ENCODE measurements at places on chromosomes 11 and 22. TPM values are rescaled to one million over a fixed set of nuclear protein-coding genes. Genes with fewer than 3 reads are reported as not detected.

GRCh38 chr11:62103986-62104385 is 19.8 kb upstream of the INCENP start:
- no peaks in the 10 kb centered on the region for H3K27me3 ChIP-seq
- no peaks in the 10 kb centered on the region for H3K36me3 ChIP-seq
- H3K27ac ChIP-seq, result no peak overlapping the region
- no peaks in the 10 kb centered on the region for H3K4me1 ChIP-seq
- no peak overlapping the region for H3K4me3 ChIP-seq

GRCh38 chr22:31853736-31854495 is 90.4 kb upstream of the YWHAH start:
- no peak overlapping the region for H3K4me3 ChIP-seq
- no peak for DNase-seq
- H3K27me3 ChIP-seq, result no peaks in the 10 kb centered on the region
- H3K36me3 ChIP-seq, result no peaks in the 10 kb centered on the region
- no peak overlapping the region for H3K27ac ChIP-seq
- H3K4me1 ChIP-seq, result no peaks in the 10 kb centered on the region

DNA sequence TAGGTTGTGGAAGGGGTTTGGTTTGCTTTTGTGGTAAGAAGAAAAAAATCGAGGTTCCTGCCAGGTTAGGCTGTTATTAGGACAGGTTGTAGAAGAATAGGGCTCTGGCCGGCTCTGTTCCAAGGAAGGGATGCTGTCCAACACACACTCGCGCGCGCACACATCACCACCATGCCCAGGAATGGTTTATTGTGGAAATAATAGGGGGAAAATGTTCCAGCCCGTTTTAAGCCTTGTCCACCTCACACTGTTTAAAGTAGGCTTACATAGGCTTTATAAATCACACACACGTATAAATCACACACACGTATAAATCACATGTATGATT is 1.2 kb upstream of the ARHGAP20 start:
- DNase-seq, result no peak
- H3K4me1 ChIP-seq, result peaks cover 5% of the 10 kb centered on the region

GRCh38 chr22:28068826-28069225 is 149.8 kb upstream of the PITPNB start:
- no peak overlapping the region for H3K27ac ChIP-seq
- no peak overlapping the region for H3K4me3 ChIP-seq
- no peak for DNase-seq
- H3K27me3 ChIP-seq, result no peaks in the 10 kb centered on the region
- no peaks in the 10 kb centered on the region for H3K4me1 ChIP-seq

SSTR3 gene
- 3.3 TPM for polyA plus RNA-seq

DNA sequence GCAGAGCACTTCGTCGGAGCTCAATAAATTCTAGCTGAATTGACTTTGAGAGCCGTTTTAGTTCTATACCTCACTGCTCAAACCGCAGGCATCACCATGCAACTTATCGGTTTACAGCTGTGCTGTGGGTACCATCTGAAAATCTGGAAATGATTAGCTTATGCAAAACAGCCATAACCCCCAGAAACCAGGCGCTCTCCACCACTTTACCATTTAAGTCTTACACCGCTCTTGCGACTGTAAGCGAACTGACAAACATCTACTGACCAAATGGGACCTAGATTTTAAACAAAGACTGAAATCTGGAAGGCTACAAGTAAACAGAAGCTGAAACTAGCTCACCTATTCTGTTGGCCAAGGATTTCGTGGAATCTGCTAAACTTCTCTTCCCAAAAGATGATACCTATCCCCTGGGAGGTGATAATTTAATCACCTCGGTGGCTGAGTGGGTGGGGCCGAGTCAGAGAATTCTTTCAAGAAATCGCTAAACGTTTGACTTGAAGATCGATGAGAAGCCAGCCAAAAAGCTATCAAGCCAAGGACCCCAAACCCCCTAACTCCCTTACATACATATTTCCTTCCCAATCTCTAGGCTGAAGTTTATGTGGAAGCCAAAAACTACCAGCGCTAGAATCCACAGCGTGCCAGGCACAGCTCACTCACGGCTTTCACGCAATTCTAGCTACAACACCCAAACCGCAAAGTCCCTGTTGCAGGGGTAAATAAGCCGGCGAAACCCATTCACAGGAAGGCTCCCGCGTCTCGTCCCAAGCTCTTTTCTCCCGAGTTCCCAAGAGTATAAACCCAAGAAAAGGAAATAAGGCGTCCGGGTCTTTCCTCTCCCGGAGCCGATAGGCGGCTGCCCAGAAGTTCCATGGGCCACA is 644 bp downstream of the SPTY2D1 start:
- peak overlapping the region; percentile 89 for H3K4me3 ChIP-seq
- H3K27me3 ChIP-seq, result no peaks in the 10 kb centered on the region
- H3K4me1 ChIP-seq, result peaks cover 7% of the 10 kb centered on the region
- H3K36me3 ChIP-seq, result no peaks in the 10 kb centered on the region

PICK1 gene
- polyA plus RNA-seq, result 49.7 TPM

DNA sequence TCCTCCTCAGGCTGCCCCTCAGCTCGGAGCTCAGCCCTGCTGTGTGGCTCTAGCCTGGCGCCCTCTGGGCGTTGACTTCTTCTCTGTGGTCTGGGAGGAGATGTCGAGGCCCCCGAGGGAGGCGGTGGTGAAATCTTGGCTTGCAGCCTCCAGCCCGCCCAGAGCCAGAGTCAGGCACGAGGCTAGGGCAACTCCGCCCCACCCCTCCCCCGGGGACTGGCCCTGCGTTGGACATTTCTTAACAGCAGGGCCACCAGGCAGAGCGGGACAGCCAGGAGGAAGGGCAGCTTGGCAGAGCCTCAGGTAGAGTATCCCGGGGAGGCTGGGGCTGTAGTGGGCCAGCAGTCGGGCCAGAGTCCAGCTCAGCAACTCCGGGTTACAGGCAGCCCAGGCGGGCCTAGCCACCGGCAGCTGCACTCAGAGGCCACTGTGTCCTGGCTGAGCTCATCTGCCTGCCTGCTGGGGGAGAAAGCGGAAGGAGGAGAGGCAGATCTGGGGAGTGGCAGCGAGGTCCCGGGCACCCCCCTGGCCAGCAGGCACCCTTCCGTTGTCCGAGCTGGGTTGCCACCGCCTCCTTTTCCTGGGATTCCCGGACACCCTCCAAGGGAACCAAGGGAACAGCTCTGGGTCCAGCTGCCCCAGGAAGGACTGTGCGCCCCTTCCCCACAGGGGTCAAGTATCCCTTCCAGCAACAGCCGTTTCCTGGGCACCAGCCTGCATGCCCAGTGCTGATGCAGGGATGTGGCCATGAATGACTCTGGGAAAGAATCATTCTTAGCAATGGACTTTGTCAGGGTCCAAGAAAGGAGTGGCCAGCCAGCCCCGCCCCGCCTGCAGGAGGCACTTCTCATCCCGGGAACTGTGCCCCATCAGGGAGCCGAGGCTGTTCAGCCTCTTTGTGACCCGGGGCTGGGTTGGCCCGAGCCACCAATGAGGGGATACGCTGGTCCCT is at the start of gene ALDH3B1:
Gene ALDH3B1 (plus strand): TSS at position 238 of the 952 bp plus-strand sequence. CDS start 4,971 bp downstream, outside the sequence.
- no peaks in the 10 kb centered on the region for H3K36me3 ChIP-seq
- peaks cover 26% of the 10 kb centered on the region for H3K4me1 ChIP-seq
- peak within 1 kb of the TSS; percentile 80 for H3K27ac ChIP-seq
- H3K4me3 ChIP-seq, result peak within 1 kb of the TSS; percentile 22
- no peaks in the 10 kb centered on the region for H3K27me3 ChIP-seq

- H3K4me3 ChIP-seq, result no peak overlapping the region
- no peak for DNase-seq
- no peak overlapping the region for H3K27ac ChIP-seq
- H3K27me3 ChIP-seq, result no peaks in the 10 kb centered on the region
Observed at GRCh38 chr11:18986744-18987143, 47.5 kb upstream of the MRGPRX1 start.

DNA sequence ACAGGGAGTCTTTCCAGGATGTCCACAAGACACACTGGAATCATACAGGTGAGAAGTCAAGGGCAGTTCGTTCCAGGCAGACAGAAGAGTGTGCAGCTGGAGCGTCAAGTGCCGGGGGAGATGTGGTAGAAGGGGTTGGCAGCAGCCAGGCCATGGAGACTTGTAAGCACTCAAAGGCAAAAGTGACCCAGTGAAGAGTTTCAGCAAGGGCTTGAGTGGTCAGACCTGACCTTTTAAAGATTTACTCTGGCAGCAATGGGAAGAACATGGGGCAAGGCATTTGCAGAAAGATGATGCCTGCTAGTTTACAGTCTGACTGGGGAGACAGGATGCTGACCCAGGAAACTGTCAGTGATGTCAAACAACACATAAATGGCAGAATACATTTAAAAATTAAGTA is 29.0 kb downstream of the P4HA3 start:
- no peaks in the 10 kb centered on the region for H3K4me1 ChIP-seq
- DNase-seq, result no peak
- no peak overlapping the region for H3K4me3 ChIP-seq
- no peak overlapping the region for H3K27ac ChIP-seq
- no peaks in the 10 kb centered on the region for H3K27me3 ChIP-seq
- no peaks in the 10 kb centered on the region for H3K36me3 ChIP-seq

DNA sequence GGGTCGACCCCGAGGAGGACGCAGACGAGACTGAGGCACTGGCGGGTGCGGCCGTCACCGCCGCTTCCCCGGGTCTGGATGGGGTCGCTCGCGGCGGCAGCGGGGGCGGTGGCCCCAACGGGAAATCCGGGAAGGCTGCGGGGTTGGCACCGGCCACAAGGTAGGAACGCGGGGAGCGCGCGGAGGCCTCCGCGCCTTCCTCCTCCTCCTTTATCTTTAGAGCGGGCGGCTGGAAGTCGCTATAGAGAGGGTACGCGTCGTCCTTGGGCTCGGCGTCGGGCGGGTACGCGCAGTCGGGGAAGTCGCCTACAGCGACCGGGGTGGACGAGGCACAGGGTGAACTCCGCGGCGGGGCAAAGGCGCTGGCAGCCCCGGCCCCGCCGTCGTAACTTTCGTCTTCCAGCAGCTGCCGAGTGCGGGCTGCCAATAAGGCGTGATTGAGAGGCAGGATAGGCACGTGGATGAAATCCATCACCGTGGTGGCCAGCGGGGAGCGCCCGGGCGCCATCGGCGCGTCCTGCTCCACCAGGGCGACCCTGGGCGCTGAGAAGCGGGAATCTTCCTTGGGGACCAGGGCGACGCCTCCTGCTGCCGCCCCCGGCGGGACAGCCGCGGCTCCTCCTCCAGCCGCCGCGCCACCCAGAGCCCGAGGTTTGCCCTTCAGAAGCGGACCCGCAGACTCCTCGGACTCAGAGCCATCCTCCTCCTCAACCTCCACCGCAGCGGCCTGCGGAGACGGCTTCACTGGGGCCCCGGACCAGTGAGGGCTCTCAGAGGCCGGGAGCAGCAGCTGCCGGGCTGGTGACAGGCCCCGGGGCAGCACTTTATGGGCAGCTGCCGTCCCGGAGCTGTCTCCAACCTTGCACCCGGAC is 1.7 kb downstream of the PGR start:
- H3K4me3 ChIP-seq, result peak overlapping the region; percentile 7
- H3K27ac ChIP-seq, result no peak overlapping the region
- H3K4me1 ChIP-seq, result no peaks in the 10 kb centered on the region
- no peaks in the 10 kb centered on the region for H3K27me3 ChIP-seq
- H3K36me3 ChIP-seq, result no peaks in the 10 kb centered on the region

DNA sequence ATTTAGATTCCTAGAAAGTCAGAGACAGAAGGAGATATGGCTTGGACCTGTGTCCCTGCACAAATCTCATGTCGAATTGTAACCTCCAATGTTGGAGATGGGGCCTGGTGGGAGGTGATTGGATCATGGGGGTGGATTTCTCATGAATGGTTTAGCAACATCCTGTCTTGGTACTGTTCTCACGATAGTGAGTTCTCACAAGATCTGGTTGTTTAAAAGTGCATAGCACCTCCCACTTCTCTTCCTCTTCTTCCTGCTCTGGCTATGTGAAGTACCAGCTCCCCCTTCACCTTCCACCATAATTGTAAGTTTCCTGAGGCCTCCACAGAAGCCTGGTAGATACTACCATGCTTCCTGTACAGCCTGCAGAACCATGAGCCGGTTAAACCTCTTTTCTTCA is 27.6 kb upstream of the PAMR1 start:
- H3K36me3 ChIP-seq, result no peaks in the 10 kb centered on the region
- no peak overlapping the region for H3K4me3 ChIP-seq
- no peak for DNase-seq
- no peak overlapping the region for H3K27ac ChIP-seq
- no peaks in the 10 kb centered on the region for H3K4me1 ChIP-seq
- no peaks in the 10 kb centered on the region for H3K27me3 ChIP-seq

GRCh38 chr22:35678836-35679235 is 30.6 kb downstream of the APOL6 start:
- no peaks in the 10 kb centered on the region for H3K27me3 ChIP-seq
- H3K27ac ChIP-seq, result no peak overlapping the region

OR52D1 gene
- not detected for polyA plus RNA-seq

DNA sequence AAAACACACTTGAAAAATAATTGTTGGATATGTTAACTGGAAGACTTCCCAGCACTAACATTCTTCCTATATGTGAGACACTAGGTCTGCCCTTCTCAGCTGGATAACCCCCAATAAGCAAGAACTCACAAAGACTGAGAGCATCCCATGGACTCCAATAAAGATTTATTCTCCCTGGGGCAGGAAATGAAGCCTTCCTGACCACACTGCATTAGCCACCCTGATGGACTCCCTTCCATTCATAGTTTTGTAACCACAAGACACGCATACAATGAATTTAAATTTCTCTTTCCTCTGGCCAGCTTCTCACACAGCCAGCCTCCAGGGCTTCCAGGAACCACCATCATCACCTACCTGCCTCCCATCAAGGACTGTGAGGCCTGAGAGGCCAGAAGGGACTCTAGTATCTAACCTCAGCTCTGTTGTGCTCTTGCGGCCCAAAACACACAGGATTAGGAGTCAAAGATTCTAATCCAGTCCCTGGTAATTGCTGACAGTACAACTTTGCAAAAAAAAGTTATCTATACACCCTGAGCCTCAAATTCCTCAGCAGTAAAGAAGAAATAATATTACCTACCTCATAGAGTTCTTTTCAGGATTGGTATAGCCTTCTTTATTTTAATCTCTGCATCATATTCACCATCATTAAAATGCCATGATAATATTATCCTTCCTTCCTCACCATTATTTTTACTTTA is 45.6 kb upstream of the GDPD4 start:
- DNase-seq, result no peak
- H3K36me3 ChIP-seq, result no peaks in the 10 kb centered on the region
- H3K4me3 ChIP-seq, result no peak overlapping the region
- no peak overlapping the region for H3K27ac ChIP-seq
- no peaks in the 10 kb centered on the region for H3K27me3 ChIP-seq

SYCE3 gene
- 0.45 TPM for polyA plus RNA-seq

DNA sequence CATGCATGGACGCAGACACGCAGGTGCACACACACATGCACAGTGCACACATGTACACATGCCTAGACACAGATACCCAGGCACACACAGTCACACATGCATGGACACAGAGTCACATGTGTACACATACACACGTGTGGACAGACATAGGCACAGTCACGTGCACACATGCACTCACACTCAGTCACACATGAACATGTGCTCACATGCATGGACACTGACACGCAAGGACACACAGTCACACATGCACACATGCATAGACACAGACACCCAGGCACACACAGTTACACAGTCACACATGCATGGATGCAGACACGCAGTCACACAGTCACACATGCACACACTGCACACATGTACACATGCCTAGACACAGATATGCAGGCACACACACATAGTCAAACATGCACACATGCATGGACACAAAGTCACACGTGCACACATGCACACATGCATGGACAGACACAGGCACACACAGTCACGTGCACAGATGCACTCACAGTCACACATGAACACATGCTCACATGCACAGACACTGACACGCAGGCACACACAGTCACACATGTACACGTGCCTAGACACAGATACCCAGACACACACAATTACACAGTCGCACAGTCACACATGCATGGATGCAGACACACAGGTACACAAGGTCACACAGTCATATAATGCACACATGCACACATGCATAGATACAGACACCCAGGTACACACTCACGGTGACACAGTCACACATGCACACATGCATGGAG is 16.8 kb downstream of the MUC2 start:
- H3K4me3 ChIP-seq, result no peak overlapping the region
- no peaks in the 10 kb centered on the region for H3K36me3 ChIP-seq
